ENCODE measurements at places on chromosomes 1 and 21. TPM values are rescaled to one million over a fixed set of nuclear protein-coding genes. Genes with fewer than 3 reads are reported as not detected.
A peak's percentile ranks its signal among the peaks of the same experiment; 100 is the strongest.

The NCAM2 gene
- 0.18 TPM for total RNA-seq

- DNase-seq = peak; percentile 49
These were observed 86.6 kb upstream of the DPH5 start for GRCh38 chr1:101112051-101112780.

The SMIM1 gene
- 0.87 TPM for total RNA-seq

The NPHS2 gene
- not detected for total RNA-seq

DNA sequence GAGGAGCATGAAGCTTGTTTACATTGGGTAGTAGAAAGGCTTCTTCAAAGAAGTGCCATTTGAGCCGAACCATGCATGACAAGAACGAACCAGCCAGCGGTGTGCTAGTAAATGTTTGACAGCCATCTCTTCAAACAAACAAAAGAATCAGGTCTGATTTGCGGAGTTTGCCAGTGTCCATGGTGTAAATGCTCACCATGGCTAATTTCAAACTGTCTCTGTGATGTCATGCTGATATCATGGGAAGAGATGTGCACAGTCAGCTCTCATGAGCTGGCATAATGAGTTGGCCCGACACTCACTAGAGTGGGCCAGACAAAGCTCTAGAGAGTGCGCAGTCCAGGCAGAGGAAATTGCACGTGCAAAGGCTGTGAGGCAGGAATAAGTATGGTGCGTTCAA lies 101.1 kb downstream of the KAZN start:
- no peak for DNase-seq

DNA sequence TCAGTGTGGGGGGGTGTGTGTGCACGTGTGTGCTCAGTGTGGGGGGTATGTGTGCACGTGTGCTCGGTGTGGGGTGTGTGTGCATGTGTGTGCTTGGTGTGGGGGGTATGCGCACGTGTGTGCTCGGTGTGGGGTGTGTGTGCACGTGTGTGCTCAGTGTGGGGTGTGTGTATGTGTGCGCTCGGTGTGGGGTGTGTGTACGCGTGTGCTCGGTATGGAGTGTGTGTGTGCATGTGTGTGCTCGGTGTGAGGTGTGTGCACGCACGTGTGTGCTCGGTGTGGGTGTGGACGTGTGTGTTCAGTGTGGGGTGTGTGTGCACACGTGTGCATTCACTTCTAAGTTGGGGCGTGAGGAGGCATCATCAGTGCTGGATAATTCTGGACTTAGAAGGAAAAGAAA lies 77.9 kb downstream of the PRDM16 start:
- DNase-seq = no peak

DNA sequence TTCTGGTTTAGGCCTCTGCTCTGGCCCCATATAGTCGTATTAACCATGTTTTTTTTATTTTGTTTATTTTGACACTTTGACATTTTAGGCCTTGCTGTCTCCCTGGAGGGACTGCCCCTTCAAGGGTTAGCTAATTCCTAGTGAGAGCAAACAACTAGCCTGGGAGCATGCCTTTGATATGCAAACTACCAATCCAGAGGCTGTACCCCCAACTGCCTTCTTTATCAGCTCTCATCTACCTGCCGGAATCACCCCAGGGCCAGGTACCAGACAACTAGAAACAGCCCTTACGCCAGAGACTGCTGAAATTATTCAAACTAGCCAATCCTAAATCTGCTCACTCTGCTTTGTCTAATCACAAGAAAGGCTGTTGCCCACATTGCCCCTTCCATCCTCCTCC lies 13.0 kb upstream of the ST6GALNAC5 start:
- no peak for DNase-seq

DNA sequence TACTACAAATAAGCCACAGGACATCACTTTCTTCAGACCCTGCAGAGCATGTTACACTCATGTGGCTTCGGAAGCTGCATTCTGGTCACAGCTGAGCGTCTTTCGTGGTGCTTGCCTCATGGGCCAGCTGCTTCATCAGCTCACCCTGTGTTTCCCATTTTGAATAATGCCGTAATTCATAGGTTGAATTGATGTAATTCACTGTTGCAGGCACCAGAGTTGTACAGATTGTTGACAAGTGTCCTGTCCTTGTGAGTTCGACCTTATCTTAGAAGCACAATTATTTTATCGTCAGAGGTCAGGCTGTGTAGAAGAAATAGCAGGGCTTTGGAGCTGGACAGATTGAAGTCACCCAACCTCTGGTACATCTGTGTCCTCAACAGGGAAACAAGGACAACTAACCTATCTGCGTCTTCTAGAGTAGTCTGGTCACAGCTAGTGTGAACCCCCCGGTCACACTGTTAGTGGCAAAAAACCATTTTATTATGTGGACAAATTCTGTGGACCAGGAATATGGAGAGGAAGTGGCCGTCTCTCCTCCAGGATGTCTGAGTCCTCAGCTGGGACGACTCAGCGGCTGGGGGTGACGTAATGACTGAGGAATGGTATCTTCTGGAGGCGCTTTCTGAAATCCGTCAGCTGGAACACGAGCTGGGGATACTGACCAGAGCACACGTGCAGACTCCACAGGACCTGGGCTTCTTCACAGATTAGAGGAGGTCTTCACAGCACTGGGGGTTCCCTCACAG lies 17.8 kb downstream of the PKNOX1 start:
- no peak for DNase-seq

The UTS2 gene
- total RNA-seq = not detected

The BNIPL gene
- 0.63 TPM for total RNA-seq

- no peak for DNase-seq
These were observed 15.8 kb upstream of the BACE2 start for GRCh38 chr21:41152147-41152546.

The WNT9A gene
- total RNA-seq = not detected

GRCh38 chr1:96416701-96417444 lies 304.7 kb upstream of the PTBP2 start:
- DNase-seq = no peak

The TAS1R3 gene
- total RNA-seq = 82.6 TPM

DNA sequence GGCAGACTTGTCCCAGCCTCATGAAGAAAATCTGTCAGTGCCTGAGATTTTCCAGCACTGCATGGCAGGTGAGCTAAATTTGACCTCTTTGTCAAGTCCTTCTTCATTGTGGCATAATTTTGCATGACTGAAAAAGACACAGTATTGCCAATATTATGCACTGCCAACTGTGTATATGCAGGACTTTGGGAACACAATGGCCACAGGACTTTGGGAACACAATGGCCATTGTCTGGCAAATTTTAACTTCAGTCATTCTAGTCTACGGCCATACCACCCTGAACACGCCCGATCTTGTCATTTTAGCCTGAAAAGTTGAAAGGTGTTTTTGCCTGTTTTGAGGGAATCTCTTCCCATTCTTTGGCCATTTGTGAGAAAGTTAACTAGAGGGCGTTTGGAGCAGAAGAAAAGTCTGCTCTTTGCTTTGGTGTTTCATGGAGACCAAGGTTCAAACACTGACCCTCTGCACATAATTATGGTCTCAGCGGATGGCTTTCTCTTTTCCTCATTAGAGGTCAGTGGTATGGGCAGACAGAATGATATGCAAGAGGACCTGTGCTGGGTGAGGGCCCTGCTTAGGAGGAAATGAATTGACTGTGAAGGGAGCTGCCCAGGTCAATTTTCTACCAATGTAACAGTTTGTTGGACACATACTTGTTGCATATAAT lies 72.4 kb upstream of the NEK7 start:
- no peak for DNase-seq

DNA sequence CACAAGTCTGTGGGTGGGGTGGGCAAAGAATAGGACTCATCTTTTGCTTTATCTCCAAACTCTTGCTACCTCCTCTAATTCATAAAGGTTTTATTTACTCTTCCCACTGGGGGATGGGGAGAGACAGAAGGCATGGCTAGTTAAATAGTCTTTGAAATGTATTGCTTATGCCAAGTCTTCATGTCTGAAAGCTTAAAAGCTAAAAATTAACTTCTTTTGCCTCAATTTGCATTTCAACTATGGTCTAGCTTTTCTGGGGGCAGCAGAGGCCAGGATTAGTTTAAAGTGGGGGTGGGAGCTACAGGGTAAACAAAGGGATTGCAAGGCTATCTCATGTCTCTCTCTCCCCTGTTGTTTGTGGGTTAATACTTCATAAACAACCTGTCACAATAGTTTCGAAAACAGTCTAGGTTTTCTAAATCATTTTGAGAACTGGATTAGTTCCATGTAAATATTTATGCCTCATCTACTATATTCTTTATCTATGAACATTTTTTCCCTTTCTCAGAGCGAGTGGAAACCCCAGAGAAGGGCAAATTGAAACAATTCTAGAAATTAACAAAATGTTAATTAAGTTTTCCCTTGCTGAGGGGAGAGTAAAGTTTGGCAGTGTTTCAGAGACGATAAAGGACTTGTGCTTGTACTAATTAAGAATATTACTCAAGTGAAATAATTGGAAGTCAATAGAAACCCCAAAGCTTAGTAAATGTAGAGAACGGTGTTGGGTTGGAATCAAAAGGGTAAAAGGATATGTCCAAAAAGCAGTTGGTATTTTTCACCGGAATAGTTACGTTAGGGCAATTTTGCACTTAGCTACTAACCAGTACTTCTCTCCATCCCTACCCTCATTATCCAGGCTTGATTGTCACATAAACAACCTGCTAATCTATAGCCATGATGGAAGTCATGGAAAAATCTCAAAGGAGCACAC lies 182.2 kb downstream of the GIPC2 start:
- DNase-seq = no peak

- DNase-seq = no peak
These were observed 61.0 kb upstream of the ADARB1 start for GRCh38 chr21:45013260-45013841.

- no peak for DNase-seq
These were observed 93.9 kb downstream of the NID1 start for GRCh38 chr1:235971020-235971419.

- no peak for DNase-seq
These were observed 5.8 kb downstream of the ATP1B1 start for GRCh38 chr1:169112241-169112640.

The DR1 gene
- total RNA-seq = 26.9 TPM

- DNase-seq = no peak
These were observed at the start of gene PHLDA3 for GRCh38 chr1:201468844-201469644. Gene PHLDA3 (minus strand): TSS chr1:201469188. CDS start chr1:201468786, 402 bp downstream.

- DNase-seq = no peak
These were observed 10.3 kb downstream of the ERRFI1 start for GRCh38 chr1:8015809-8016165.

The ATP6V1G3 gene
- not detected for total RNA-seq

DNA sequence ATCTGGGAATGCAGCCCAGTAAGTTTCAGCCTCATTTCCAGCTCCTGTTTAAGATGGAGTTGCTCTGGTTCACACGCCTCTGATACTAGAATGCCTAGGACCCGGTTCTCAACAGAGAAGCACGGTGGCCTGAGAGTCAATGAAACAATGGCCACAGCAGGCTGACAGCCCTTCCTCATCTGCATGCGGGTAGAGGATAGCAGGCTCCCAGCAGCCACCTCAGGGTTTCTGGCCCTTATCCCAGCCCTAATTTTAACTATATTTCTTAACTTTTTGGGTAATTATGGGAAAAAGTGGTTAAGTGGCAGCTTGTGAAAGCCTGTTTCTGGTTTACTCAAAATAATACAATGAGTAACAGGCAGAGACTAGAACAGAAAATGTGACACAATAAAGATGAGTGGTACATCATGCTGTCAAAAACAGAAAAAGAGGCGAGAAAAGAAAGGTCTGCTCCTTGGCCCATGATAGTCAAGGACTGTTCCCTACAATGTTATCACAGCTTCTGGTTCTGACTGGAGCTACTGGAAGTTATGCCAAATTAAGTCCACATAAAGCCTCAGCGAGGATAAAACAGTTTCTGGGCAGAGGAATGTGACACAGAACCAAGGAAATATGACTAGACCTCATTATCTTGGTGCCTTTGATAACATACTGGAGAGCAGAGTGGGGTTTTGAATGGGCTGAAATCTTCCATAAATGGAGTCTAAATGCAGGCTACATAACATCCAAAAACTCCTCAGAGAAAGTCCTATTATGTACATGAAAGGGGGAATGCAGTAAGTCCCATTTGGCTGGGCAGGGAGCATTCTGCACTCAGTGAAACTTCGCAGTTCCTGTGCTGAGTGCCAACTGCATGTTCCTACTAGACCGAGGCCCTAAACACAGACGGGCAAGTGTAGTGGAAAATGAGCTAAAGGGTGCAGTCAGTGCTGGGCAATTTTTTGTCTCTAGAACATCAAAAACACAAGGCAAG lies 92.1 kb downstream of the NIBAN1 start:
- DNase-seq = no peak

The TRIM58 gene
- total RNA-seq = not detected

GRCh38 chr21:30408782-30409494 lies 13.1 kb downstream of the KRTAP13-1 start:
- peak; percentile 75 for DNase-seq

DNA sequence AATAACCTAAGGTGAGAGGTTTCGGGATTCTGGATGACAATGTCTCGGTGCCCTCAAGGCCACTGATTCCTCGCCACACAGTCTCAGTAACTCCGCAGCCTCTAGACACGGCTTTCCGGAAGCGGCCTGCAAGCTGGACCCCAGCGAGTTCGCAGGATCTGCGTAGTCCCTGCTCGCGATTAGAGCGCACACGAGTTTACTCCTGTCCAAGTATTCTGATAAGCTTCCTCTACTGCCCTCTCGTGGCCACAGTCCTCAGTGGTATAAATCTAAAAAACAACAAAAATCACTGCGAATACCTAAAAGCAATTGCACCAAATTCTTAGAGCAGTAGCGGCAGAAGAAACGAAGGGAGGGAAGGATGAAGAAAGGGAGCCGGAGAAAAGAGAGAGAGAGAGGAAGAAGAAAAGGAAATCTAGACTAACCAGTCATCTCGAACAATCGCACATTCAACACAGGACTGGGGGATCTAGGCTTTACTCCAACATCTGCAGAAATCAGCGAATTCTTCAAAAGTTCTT lies 1.1 kb upstream of the PLXNA2 start:
- peak; percentile 91 for DNase-seq

DNA sequence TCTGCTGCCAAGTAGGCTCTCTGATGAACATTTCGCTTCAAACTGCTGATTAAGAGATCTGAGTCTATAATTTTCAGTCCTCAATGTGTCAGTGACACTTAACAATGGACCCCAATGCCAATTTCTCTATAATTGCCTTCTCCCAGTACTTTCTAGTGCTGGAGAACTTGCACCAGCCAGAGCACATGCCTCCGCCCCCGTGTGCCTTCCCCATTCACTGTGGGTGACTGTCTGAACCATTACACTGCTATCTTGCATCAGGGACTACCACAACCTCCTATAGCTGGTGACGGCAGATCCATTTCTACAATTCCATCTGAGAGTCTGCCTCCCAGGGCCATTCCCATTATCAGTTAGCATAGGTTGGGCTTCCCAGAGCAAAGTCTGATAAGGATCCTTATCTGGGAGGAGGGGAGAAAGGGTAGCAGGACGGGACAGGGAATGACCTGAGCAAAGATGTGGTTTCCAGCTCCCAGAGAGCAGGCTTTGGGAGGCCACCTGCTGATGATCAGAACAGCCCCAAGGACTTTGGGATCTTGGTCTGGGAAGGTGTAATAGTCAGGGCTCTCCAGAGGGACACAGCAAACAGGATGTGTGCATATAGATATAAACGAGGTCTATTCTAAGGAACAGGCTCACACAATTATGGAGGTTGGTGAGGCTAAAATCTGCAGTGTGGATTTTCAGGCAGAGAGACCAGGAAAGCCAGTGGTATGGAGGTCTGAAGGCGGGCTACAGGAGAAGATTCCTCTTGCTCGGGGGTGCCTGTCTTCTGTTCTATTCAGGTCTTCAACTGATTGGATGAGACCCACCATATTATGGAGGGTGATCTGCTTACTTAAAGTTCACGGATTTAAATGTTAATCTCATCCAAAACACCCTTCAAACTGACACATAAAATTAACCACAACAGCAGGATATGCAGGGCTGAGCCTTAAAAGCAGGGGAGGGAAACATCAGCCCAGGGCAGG lies 238.2 kb downstream of the PTPRU start:
- no peak for DNase-seq

The ZNF436 gene
- total RNA-seq = 7.4 TPM

- DNase-seq = no peak
These were observed 54.6 kb upstream of the SYT14 start for GRCh38 chr1:209883341-209883971.

Data from Karpas-422 (cell line).